Stimulated activated CD4-positive, alpha-beta T cell treated with anti-CD3 and anti-CD28 coated beads, Interleukin-12 subunit alpha, Interleukin-12 subunit beta, amount 100 ng/mL, for 4 hours (primary cell): ENCODE measurements at places on chromosomes 2 and 18.

DNA sequence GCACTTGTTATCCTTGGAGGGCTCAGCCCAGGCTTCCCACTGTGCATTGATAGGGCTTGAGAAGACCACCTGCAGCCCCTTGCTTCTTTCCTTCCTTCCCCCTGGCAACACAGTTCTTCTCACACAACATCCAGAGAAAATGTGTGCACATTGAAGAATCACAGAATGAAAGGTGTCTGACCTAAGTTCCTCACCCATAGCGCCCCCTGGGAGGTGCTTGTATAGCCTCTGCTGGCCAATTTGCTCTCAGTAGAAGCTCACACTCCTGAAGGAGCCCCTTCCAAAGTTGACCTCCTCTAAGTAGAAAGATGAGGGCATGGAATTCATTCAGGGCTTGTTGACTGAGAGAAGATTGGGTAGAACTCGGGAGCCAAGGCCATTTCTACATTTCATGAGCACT is 758.4 kb upstream of the KLHL29 start:
- DNase-seq, result no peak

DNA sequence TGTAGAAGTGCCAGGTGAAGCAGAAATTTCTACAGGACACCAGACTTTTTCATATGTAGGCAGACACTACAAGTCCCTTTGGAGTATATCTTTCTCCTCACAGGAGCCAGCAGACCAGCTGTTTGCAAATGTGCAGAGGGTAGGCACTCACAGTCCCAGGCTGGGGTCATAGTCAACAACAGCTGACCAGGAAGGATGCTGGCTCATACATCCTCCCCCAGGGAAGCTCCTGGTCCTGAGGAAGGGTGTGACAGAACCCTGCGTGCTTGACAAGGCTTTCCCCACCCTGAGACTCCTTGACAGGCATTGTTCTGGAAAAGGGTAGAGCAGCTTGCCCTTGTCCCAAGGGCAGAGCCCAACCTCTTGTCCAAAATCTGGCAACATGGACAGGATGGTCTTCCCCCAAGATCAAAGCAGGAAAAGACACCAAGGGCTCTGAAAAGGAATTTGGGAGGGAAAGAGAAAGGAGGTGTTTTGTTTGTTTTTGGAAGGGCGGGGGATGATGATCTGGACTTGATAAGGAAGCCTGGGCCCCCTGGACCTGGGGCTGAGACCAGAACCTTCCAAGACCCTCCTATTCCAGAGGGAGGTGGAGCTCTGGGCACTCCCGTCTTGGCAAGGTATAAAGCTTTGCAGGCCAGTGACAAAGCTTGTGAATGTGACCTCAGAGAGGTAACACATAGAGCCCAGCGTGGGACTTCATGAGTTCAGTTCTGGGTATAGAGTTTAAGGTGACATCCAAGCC is 87.1 kb downstream of the GFPT1 start:
- no peak for DNase-seq

DNA sequence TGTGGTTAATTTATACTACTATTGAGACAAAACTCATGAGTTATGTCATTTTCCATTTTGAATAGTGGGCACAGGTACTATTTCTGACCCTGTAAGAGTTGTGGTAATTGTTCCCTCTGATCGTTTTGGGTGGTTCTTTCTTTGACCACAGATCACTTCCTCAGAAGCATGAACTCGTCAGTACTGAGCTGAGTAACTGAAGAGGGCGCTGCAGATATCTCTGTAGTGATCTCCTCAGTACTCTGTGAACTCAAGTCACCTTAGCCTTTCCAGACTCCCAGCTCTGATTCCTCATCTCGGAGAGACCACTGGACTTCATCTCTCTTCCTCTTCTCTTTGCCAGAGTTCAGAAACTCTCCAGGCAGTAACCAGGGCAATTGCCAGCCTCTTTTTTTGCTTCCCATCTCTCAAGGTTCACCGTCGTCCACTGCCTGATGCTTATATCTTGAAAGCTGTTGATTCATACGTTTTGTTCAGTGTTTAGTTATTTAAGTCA is 9.4 kb upstream of the IL1RL1 start:
- DNase-seq, result peak; percentile 20

GRCh38 chr2:238761868-238762267 is 86.0 kb upstream of the TWIST2 start:
- no peak for DNase-seq

DNA sequence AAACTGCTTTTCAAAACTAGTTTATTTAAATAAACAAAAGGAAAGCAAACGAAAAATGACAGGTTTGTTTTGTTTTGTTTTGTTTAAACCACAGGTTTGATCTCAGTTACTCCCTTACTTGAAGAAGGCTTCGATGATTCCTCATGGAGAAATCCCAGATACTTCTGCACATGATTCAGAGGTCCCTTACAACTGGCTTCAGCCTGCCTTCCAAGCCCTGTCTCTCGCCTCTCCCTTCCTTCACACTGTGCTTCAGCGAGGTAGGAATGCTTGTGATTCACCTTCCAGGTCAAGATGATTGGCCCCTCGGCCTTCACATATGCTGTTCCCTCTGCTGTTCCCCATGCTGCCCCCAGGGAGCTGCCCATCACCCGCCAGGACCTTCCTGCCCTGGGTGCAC is 104.1 kb upstream of the ITGA6 start:
- no peak for DNase-seq

GRCh38 chr18:2083691-2084090 is 487.6 kb downstream of the METTL4 start:
- no peak for DNase-seq

DNA sequence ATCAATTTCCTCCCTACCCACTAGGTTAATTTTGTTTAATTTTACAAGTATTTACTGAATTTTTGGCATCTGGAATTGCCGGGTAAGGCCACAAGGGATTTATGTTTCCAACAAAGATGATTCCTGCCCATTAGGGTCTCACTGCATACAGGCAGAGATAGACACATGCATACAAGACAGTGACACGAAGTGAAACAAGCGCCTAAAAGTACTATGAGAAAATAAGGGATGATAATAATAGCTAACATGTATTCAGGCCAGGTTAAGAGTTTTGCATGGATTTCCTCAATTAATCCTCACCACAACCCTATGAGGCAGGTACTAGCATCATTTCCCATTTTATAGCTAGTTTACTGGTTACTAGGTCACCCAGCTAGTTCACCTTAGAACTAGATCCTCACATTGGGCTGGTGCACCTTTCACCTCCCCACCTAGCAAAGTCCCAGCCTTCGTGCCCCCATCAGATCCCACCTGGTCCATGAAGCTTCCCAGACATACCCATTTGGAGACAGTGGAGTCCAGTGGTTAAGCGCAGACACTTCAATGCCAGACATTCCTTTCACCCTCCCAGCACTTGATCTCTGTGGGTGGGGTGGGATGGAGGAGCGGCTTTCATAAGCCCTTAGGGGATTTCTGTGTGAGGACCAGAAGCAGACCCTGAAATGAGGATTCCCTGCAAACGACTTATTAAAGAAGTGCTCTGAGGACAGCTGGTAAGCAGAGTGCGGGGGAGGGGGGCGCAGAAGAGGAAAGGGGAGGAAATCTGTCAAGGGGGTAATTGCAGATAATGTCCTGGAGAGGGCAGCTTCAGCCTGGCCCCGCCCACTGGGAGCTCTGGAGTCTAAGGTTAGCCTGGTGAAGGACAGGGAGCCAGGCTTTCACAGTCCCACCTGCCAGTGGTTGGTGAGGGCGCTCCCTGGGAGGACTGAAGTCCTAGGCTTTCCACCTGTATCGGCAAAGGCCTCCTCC is 5.8 kb upstream of the DGUOK start:
- peak; percentile 32 for DNase-seq

DNA sequence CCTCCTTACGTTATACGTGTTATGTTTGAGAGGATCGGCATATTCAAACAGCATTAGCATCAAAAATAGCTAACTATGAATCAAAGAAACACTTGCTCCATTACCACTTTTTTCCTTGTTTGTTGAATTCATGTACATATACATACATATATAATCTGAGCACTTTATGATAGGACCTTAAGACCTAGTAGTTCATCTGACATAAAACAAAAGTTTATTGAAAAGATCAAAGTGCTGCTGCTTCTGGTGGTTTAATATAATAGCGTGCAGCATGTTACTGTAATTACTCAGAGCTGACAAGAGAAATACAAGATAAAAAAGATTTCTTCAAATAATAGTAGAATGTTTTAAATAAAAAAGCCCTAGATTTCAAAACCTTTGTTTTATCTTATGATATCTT is 1850.9 kb upstream of the LRRTM1 start:
- DNase-seq, result no peak

DNA sequence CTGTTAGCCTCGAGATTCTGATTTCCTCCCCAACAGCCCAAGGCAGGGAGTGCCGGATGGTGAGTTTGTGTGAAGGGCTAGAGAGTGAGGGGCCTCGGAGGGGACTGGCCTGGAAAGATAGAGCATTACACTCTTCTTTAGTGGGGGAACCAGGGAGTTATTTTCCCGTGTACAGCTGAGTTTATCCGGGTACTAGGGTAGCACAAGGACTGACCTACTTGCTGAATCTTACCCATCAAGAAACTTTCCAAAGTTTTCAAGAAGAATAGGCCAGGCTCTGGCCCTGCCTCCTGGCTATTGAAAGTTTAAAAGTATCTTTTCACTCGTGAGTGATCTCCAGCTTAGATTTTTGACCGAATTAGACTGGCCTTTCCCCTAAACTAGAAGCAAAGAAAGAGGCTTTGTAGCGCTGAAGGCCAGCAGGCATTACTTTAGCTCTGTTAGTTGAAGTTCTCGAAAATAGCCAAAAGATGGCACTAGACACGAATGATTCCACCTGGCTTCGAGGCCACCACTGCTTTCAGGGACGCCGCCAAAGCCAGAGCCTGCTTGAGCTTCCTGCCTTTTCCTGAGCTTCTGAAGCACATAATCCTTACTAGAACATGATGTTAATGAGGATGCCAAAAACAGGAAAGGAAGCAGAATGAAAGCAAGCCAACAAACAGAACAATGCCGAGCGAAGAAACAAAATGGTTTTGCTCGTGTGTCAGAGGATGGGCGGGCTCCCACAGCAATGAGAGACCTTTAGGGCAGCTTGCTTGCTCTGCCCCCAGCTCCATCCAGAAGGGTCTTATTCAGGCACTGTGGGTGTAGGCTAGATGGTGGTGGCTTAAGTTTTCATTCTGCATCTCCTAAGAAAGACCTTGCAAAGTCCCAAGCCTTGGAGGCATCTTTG is 55.8 kb downstream of the TSN start:
- peak; percentile 3 for DNase-seq

DNA sequence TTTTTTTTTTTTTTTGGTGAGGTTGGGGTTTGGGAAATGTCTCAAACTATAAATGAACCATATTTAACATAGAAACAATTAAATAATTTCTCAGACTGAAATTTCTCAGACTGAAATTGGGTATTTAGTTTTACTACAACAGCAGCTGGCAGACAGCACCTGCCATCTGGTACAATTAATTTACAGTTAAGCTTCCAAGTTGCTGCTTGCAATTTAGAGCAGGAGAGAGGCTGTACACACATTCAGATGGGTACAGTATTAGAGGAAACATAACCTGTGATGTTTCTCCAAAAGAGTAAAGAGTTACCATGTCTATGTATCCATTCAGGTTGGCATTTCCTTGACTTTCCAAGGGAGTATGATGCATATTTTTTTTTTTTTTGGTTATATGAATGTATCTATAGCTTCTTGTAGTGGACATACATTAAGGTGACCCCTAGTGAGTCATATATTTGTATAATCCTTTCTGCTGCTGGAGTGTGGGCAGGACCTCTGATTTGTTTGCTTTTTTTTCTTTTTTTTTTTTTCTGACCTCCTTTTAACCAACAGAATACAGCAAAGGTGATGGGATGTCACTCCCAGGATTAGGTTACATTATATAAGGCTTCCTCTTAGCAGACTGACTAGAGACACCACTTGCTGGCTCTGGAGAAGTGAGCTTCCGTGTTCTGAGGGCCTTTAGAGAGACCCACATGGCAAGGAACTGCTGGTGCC is 201.7 kb downstream of the PTH2R start:
- DNase-seq, result no peak

GRCh38 chr2:233320470-233320869 is 12.9 kb downstream of the SAG start:
- no peak for DNase-seq

DNA sequence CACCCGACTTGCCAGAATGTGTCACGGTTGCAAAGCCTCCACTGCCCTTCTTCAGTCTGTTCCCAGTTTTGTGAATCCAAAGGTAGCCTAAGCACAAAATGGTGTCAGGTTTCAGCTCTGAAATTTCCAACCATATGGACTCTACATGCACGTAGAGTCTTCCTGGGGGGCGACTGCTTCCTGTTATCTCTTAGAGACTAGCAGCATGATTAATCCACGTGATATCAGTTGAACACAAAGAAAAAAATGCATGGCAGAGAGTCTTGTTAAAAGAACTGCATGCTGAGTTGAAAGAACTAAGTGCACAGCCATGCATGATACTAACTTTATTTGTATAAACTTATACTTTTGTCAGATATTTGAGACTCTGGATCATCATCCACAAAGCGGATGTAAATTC is 404.4 kb downstream of the SOCS6 start:
- DNase-seq, result no peak

DNA sequence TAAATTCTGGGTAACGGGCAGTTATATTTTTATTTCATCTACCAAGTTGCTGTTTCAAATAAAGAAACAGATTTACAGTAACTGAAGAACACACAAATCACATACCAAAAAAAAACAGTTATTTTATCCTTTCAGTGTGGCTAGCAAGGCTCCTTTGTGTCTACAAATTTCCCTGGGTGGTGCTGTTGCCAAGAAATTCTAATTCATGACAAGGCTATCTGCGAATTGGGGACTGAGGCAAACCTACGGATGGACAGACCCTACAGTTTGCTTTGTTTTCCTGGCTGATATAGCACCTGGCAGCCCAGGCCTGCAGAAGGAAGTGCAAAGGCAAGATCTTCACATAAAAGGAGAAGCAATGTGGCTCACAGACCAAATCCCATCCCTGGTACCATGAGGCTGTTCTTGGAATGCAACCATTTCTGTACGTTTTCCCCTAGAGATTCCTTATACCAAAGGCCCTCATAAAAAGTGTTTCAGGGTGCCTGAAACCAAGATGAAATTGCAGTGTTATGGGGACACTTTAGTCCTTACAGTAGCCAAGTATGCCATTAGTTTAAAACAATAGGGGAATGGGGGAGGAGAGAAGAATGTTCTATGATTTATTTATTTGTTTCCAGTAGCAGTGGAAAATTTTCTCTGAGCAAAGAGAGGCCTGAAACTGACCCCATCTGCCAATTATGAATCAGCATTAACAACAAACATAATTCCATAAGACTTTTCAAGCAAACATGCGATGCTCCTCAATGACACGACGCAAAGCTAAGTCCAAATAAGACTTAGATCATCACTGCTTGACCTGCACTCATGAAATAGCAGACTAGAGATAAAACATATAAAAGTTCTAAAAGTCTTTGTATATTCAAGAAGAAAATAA is 4.3 kb downstream of the KLF7 start:
- no peak for DNase-seq

GRCh38 chr18:10518595-10519255 is 7.1 kb upstream of the NAPG start:
- no peak for DNase-seq

DNA sequence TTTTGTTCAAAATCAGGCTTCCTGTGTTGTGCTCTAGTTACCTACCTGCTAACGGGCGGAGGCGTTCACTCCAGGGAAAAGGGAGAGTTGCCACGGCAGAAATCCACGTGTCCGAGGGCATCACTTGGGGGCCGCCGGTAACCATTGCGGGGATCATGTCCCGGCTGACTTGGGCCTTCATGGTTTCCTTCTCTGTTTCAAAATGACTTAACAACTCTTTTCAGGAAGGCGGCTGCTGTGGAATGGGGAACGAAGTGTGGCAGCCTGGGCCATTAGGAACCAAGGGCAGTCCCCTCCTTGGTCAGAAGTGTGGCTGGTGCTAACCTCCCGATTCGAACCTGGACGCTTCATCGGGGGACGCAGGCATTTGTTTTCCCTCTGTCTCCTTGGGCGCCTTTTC is 56.8 kb downstream of the INPP5D start:
- DNase-seq, result no peak

- no peak for DNase-seq
These were observed 55.6 kb upstream of the FOSL2 start for GRCh38 chr2:28336982-28337627.
